Cardiac septum (tissue), 1 donor: ENCODE measurements at places on chromosomes 7 and 10. TPM values are rescaled to one million over a fixed set of nuclear protein-coding genes. Genes with fewer than 3 reads are reported as not detected.

ADRA2A gene
- total RNA-seq, result 1.1 TPM

LRRC4 gene
- 3.7 TPM for total RNA-seq

CDNF gene
- total RNA-seq, result 2.3 TPM

PDIA4 gene
- total RNA-seq, result 38.5 TPM

PIK3AP1 gene
- total RNA-seq, result 2.8 TPM
